Muscle of leg (tissue), 16 donors: ENCODE measurements at places on chromosomes 6 and 20. TPM values are rescaled to one million over a fixed set of nuclear protein-coding genes. Genes with fewer than 3 reads are reported as not detected.
A peak's percentile ranks its signal among the peaks of the same experiment; 100 is the strongest.

PNLDC1 gene
- total RNA-seq: 0.22 TPM

PPP1R16B gene
- total RNA-seq: 5.5 TPM

- peak; percentile 85 for DNase-seq
Measured at GRCh38 chr6:66245231-66245630, 538.2 kb upstream of the EYS start.

PTK6 gene
- total RNA-seq: not detected

DNA sequence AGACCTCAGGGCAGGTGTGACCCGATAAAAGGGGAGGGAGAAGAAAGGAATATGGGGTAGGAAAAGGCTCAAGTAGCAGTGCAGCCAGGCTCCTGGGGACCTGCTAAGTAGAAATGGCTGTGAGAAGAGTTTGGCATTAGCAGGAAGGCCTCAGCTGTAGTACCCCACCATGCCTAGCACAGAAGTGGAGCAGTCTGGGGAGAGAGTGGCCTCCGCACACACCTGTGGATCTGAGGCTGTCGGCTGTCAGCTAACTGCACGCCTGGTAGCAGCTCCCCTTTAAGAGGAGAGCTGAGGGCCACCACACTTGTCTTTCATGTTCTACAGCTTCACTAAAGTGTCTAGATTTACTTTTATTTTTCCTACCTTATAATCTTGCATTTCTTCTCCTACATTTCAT, 24.6 kb downstream of the PDE7B start:
- no peak for DNase-seq

- DNase-seq: no peak
Measured at GRCh38 chr6:39091220-39091619, 23.8 kb downstream of the SAYSD1 start.

BTN2A1 gene
- 13.8 TPM for total RNA-seq

GRCh38 chr6:12295558-12296254, 5.5 kb downstream of the EDN1 start:
- DNase-seq: no peak
